ENCODE measurements at places on chromosomes 12 and 14. TPM values are rescaled to one million over a fixed set of nuclear protein-coding genes. Genes with fewer than 3 reads are reported as not detected.

Gene PIWIL1
- total RNA-seq: not detected

DNA sequence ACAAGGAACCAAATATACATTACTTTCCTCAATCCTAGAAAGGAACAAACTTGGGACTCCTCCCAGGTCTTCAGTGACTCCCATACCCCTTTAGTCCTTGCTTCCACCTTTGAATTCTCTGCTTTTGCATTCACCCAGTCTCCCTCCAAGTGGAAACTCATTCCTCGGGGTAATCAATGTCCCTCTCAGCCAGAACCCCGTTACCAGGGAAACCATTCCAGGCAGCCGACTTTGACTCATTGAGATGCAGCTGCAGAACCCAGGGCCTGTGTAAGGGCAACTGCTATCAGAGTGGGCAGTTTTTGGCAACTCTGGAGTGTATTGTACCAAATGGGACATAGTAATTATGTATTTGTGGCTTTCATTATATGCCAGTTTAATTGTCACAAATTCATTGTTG, 186.2 kb downstream of the NRXN3 start:
- peak; percentile 71 for DNase-seq

- DNase-seq: no peak
These were observed 9.9 kb downstream of the ULK1 start for GRCh38 chr12:131904346-131904745.

DNA sequence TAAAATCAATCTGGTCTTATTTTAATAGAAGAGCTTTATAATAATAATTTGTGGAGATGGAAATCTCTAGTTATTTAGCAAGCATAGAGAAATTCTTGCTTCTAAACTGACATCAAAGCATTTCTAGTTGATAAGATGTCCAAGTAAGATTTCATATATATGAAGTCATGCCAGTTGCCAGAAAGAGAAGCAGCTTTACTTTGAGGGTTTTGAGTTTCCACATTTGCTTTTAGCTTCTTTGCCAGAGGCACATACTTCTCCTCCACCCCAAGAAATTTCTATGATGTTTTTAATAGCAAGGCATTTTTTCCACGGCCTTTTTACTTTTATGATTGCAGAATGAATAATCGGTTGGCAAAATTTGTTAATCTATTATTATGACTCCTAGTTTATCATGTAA, 24.2 kb upstream of the YAF2 start:
- DNase-seq: no peak

- DNase-seq: peak; percentile 100
These were observed at the start of gene RNF34 for GRCh38 chr12:121399391-121400331. Gene RNF34 (plus strand): TSS chr12:121400118. CDS start chr12:121400213, 95 bp downstream.

GRCh38 chr14:98280436-98280835, 991.6 kb downstream of the BCL11B start:
- peak; percentile 47 for DNase-seq
